Brain pericyte (primary cell): ENCODE measurements at places on chromosomes 6 and 20.

- no peak for DNase-seq
Measured at GRCh38 chr20:49641683-49642656, 71.7 kb downstream of the B4GALT5 start.

DNA sequence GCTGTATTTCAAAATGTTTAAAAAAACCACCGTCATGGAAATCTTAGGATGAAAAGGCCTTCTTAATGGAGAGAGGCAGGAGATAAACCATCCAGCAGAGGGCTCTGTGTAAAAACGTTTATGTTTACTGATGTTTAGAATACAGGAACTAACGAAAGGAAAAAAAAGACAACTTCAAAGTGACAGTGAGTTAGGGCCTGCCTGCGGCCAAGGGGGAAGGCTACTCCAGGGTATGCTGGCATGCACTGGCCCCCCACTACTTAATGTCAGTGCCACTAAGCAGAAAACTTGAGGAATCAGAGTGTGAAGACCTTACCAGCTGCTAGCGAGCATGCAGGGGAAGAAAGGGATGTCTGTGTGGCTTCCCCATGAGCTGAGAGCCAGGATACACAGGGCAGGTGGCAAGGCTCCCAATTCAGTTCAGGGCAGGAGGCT, 47.7 kb downstream of the AKAP7 start:
- DNase-seq = no peak

DNA sequence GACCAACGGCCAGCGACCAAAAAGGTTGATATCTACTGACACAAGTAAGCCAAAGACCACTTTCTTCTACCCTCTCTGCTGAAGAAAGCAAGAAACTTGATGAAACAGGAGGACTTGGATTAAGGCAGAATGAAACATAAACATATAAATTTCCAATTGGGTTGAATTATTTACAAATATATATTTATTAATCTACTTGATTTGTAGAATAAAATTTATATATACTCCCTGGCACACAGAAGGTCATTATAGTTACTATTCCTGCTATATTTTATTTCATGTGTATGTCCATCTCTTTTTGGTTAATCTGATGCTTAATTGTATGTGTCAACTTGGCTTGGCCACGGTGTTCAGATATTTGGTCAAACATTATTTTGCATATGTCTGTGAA, 4.2 kb upstream of the ADGRG6 start:
- no peak for DNase-seq

DNA sequence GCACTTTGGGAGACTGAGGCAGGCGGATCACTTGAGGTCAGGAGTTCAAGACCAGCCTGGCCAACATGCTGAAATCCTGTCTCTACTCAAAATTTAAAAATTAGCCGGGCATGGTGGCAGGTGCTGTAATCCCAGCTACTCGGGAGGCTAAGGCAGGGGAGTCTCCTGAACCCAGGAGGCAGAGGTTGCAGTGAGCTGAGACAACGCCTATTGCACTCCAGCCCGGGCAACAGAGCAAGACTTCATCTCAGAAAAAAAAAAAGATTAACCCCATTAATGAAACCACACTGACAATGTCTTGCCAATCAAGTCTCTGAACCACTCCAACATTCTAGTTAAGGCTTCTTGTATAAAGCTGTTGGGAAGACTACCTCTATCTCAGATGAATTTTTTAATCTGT, 4.0 kb downstream of the PREP start:
- no peak for DNase-seq

DNA sequence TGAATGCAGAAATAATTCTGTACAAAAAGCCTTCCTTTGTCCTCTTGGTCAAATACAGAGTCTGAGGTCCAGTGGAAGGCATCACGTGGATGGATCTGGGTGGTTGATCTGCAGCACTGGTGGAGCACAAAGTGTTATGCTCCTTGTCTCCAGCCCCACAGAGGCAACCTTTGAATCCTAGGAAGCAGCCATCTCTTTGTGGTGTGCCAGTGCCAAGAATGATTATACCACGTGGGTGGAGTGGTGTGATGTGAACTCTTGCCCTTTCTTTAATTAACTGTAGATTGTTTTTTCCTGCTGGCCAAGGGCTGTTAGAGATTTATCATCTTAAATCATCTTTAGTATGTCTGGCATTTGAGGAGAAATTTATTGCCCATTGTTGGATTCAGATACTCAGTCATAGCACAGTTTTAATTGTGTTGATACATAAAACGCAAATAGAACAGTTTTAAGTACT, 31.1 kb downstream of the NCOA7 start:
- no peak for DNase-seq

GRCh38 chr6:117687021-117687648, 11.9 kb downstream of the NUS1 start:
- no peak for DNase-seq

DNA sequence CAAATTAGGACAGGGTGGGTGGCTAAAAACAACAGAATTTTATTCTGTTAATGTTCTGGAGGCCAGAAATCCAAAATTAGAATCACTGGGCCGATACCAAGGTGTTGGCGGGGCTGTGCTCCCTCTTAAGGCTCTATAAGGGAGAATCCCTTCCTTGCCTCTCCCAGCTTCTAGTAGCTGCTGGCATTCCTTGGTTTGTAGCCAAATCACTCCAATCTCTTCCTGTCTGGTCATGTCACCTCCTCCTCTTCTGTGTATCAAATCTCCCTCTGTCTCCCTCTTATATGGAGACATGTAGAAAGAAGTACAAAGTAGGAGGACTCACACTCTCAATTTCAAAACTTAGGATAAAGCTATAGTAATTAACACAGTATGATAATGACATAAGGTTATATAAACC, 102.9 kb upstream of the SIRPA start:
- DNase-seq = no peak

GRCh38 chr6:30730601-30731435, 10.7 kb downstream of the TUBB start:
- no peak for DNase-seq

GRCh38 chr6:40688214-40688761, 101.1 kb upstream of the LRFN2 start:
- no peak for DNase-seq

- no peak for DNase-seq
Measured at GRCh38 chr20:41064377-41064776, 35.8 kb downstream of the TOP1 start.

DNA sequence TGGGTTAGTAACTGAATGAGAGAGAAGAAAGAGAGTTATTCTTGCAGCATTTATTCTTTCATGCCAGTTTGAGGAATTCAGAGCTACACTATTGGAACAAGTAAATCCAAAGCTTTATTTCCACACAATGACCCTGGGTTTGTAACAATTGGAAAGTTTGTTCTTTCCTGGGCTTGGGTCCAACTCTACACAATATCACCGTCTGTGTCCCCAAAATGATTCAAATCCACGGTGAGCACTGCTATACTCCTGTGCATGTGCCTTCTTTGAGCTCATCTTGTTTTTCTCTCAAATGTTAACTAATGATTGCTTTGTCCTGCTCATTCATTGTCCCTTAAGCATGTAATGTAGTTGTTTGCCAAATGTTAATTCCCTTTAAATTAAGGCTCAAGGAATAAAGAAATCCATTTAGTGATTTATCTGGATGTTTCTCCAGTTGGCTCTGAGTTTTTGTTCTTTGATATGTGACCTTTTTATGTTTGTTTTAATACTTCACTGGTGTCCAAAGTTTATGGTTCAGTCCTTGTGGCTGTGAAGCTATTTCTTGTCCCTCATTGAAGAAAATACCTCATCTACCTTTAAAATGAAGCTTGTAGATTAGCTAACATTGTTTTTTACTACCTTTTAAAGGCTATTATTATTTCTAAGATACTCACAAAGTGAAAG, 20.5 kb upstream of the CRISP3 start:
- DNase-seq = no peak

DNA sequence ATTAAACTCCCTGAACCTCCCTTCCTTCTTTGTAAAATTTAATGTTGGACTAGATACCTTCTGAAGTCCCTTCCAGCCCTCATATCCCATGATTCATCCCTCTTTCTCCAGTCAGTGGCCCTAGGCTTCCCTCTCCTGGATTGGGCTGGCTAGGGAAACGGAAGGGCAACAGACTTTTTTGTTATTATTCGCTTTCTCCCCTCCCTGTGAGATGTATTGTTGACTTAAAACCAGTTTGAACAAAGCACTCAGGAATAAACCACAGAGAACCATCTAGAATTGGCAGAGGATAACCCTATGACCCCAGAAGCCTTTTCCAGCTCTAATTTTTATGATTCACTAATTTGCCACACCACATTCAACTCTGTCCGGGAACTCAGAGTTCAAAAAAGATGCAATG, 239.7 kb upstream of the SUPT3H start:
- DNase-seq = no peak

GRCh38 chr6:7260291-7261031, 52.5 kb downstream of the SSR1 start:
- DNase-seq = no peak

DNA sequence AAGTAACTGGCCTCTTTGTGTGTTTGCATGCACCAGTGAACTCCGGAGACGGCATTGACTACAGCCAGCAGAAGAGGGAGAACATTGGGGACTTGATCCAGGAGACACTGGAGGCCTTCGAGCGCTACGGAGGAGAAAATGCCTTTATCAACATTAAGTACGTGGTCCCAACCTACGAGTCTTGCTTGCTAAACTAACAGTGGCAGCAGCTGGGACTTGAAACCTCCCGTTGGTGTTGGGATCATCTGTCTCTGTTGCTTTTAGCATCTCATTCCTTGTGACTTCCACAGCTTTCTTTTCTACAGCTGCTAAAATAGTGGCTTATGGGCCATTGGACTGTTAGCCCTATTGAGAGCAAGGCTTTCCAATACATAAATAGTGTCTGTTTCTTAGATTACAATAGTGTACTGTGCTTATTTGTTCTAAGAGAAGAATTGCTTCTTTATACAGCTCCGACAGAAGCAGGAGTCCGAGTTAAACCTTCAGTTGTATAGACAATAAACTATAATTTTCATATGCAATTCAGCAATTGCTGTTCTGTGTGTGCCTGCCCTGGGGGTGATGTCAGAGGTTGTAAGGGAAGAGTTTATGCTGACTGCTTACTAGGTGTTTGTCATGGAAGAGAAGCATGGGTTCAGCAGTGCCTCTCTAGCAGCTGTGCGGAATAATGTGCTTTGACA, 99.6 kb upstream of the QKI start:
- no peak for DNase-seq

DNA sequence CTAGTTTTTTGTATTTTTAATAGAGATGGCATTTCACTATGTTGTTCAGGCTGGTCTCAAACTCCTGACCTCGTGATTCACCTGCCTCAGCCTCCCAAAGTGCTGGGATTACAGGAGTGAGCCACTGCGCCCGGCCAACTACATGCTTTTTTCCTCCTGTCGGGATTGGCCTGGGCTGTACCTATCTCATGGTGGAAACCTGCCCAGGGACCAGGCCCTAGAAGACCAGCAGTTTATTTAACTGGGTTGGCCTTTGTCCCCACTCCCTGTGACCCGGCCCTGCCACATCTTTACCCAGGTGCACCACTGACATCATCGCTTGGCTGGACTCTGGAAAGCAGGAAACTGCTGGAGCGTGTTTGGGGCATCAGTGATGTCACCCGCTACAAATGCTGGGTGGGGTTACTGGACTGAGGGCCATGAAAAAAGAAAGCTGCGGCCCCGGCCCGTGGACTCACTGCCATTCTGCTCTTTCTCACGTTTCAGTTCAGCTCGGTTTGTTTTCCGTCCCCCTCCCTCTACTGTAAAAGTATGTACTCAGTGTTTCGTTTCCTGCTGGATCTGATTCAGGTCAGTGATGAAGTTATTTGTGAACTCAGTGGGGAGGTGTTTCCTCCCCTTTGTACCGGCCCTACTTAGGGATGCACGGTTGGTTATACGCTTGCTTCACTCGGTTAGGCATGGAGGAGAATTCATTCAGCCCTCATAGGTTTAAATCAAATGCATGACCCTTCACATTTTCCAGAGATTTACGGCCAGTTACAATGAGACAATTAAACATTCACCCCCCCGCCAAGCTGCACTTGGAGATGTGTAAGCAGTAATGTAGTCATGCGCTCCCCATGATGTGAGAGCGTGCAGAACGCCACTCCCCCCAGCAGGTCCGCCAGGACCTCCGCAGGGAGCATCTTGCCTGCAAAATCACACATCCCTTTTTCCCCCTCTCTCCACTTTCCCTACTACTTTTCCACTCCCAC, 179.3 kb downstream of the MTHFD1L start:
- DNase-seq = peak; percentile 85

- DNase-seq = no peak
Measured at GRCh38 chr6:42341771-42342553, 109.8 kb downstream of the TRERF1 start.

DNA sequence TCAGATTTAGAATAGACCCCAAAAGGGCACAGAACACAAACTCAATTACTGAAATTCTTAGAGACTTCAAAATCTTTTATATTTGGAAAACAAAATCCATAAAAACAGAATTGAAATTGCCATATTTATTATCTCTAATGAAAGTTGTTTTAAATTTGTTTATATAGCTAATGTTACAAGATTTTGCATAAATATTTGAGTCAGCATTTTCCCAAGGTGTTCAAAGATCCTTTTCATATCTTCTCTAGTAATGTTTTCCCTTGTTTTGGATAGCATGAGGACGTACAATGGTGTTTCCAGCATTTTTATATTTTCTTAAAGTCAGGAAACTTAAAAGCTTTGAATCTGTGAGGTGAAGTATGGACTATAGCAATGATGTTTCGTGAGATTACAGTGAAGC, 235.2 kb upstream of the EPHA7 start:
- DNase-seq = no peak

DNA sequence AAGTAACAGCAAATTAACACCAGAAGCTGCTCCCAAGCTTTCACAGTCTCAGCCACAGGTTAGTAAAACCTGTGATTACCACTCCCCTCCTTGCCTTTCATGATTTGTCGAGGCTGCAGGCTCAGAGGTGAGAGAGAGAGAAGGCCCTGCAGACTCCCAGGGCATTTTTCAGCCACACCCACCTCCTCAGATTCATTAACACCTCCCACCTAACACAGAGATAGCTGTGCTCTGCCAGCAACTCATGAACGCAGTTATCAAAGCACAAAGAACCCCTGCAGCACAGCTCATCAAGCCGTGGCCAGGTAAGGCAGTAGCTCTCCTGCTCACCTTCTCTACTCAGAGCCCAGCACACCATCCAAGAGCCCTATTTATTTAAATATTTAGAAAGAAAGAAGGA, 27.1 kb downstream of the F13A1 start:
- DNase-seq = no peak
